ENCODE measurements at places on chromosomes 1 and 21. TPM values are rescaled to one million over a fixed set of nuclear protein-coding genes. Genes with fewer than 3 reads are reported as not detected.

DNA sequence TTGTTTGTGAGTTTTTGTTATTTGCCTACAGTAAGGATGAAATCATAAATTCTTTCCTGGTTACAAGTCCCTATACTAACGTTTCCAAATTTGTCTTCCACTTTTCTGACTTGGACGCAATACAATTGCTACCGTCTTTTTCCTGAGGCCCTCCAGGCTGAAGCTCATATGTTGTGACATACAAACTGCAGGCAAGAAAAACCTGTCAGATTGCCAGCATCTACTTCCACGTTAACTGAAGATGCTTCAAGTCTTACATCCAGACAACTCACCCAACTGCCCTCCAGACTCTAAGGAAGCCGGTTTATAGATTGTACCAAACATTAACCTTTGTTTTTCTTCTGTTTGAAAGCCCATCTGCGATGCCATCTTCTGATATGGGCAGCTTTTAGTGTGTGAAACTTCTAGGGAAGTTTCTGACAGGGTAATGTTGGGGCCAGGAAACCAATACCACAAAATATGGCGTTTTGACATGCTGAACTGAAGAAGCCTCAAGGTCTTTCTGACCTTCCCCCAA, 21.4 kb upstream of the RNF11 start:
- no peak for DNase-seq

DNA sequence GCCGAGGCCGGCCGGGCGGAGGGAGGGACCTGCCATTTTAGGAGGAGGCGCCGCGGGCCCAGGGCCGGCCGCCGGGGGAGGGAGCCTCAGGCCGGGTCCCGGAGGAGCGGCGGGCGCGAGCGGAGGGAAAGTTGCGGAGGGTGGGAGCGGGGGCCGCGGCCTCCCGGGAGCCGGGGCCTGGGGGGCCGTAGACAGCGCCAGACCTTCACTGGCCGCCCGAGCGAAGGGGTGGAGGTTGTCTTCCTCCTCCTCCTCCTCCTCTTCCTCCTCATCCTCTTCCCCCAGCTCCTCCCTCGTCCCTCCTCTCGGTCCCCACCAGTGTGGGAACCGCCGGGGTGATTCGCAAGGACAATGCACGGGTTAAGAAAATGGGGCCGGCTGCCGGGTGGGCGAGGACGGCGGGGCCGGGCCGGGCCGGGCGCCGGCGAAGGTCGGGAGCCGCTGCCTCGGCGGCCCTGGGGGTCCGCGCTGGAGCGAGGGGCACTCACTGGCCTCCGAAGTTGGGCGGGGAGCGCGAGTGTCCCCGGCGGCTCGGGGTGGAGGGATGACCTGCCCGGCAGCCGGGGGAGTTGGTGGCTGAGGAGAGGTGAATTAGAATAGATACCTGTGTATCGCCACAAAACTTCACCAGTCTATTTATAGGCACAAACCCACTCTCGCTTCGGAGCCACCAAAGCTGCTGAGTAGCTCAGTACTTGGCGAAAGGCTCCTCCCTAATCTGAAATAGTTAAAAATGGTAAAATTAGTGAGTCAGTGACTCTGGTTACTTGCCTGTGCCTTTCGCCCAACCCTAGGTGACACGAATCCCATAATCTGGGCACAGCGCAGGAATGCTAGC, 1.3 kb downstream of the DYRK1A start:
- DNase-seq: peak; percentile 54

- no peak for DNase-seq
Measured at GRCh38 chr1:88433556-88433955, 250.5 kb upstream of the PKN2 start.

DNA sequence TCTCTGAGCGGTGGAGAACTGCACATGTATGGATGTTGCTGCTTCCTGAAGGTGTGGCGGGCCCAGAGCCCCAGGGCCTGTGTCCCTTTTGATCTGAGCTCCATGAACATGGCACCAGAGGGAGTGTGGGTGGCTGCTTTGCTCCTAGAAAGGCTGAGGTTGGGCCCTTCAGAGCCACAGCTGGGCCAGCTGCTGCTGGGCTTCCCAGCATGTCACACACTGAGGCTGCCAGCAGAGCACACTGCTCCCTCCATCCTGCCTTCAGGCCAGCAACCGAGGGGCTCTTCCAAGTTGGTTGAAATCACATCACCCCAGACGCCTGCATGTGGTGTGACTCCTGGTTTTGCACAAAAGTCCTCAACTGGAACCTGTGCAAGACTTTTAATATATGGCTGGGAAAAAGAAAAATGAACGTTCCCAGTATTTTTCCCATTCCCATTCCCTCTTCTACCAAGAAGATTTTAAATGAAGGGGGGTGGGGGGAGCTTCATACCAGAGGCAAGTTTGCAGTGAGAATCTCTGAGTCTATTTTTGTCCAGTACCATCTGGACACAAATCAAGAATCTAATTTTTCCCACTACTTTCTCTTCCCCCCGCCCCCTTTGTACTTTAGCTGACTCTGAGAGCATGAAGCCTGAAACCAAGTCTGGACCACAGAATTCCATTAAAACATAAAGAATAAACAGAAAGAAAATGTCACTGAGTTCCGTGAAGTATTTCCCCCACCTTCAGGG, 26.2 kb upstream of the NGF start:
- no peak for DNase-seq

DNA sequence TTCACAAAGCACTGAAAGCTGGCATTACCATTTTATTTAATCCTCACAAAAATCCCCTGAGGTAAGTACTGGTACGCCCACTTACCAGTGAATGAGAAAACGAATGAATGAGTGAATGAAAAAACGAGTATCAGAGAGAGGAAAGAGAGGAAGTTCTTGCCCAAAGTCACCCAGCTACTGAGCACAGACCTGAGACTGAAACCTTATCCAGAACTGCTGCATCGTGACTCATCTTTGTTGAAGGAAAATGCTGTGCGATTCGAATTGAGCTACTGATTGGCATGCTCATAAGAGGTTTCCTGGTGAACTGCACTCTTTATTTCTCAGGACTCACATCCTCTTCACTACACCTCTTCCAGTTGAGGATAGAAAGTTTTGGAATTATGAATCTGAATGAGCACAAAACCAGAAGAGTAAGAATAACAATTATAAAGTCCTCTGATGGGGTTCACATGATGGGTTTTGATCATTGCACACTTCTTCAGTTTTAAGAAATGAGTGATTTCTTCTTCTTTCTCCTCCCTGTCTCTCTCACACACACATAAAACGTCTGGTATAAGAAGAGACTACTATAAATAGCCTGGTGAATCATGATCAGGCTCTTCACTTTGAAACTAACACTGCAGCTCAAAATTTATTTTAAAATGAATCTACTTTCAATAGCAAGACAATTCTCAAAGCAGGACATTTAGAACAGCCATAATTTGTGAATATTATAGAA, 32.1 kb downstream of the IL12RB2 start:
- DNase-seq: peak; percentile 29

GRCh38 chr21:31670070-31670469, 10.6 kb downstream of the SOD1 start:
- no peak for DNase-seq

GRCh38 chr1:92502247-92502646, 15.5 kb upstream of the GFI1 start:
- no peak for DNase-seq

GRCh38 chr1:24186993-24187790, at the start of gene IFNLR1:
Gene IFNLR1 (minus strand): TSS chr1:24187289. CDS start chr1:24187248, 41 bp downstream.
- DNase-seq: no peak

DNA sequence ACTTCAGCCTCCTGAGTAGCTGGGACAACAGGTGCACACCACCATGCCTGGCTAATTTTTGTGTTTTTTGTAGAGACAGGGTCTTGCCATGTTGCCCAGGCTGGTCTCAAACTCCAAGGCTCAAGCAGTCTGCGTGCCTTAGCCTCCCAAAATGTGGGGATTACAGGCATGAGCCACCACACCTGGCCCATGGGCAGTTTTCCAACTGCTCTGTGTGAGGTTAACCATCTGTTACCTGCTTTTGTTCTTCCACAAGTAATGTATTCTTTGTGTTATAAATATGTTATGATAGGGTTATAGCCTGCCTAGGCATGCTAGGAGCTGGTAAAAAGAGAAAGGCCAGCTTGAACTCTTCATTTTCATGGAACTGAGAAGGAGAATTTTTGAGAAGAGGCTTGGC, 30.7 kb downstream of the TUFT1 start:
- DNase-seq: no peak

DNA sequence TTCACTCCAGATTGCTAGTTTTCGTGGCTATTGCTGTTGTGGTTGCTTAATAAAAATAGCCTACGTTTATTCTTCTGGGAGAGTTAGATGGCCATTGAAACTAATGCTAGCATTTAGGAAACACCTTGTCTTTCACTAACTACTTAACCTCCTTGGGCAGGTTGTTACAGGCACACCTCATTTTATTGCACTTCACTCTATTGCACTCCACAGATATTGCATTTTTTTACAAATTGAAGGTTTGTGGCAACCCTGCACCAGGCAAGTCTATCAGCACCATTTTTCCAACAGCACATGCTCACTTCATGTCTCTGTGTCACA, 11.3 kb upstream of the MARK1 start:
- no peak for DNase-seq

DNA sequence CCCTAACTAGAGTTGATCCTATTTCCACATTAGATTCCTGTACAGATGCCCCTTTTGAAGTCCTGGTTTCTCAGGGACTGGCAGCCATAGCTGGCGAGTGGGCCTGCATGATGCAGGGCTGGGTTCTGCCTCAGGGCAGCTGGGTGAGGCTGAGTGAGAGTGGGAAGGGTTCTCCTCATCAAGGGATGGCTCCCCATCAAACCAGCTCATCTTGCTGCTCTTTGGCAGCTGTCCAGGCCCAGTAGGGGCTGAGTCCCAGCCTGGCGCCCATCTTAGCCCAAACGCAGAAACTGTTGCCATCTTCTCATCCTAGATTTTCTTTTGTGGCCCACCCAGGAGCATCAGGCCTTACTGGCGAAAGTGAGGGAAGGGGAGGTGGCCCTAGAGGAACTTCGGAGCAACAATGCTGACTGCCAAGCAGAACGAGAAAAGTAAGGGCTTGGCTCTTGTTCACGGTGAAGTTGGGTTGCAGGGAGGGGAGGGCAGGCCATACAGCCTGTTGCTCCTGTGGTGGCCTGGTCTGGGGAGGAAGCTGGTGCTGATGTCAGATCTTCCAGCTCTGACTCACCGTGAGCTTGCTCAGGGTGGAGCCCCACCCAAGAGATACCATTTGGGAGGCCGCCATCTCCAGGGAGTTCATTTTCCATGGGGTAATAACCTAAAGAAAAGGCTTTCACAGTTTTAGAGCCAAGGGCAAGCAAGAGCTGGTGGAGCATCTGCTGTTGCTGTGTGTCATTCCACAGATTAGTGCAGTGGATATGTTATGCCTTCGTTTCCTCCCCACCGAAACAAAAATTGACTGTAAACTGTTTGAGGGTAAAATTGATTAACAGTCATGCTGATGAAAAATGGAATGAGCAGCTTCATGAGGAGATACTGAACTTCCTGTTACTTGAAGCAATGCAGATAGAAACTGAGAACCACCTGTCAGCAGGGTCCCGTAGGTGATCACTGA, 34.7 kb downstream of the TUFT1 start:
- DNase-seq: peak; percentile 27

DNA sequence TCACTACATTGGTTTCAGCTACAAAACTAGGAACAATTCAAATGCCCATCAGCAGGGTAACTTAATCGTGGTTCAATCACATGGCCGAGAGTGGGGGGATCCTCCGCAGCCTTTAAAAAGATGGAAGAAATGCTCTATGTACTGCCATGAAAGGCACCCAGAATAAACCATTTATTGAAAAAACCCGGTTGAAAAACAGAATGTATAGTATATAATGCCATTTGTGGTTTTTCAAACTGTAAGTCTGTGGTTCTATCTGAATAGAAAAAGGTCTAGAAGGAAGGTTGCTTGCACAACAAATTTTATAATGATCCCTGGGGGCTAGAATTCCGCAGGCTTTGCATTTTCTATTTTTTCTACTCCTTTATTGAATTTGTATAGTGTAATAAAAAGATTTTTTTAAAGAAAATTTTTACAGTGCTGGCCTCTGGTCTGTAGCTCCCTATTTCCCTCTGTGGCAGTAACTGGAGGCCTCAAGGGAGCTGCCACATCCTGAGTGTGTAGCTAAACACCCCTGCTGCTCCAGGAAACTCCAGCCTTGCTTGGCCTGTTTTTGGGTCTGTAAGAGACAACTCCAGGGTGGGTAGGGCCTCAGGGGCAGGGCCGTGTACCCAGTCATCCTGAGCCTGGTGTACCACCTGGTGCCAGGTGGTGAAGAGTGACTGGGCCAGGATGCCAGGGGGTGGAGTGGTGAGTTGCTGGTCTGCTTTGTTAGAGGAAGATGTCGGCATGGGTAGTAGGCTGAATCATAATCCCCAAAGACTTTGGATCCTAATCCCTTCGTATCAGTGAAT, 51.5 kb upstream of the EPS8L3 start:
- no peak for DNase-seq

- no peak for DNase-seq
Measured at GRCh38 chr1:91556556-91556955, 55.9 kb downstream of the CDC7 start.

GRCh38 chr21:26099610-26100219, 70.9 kb downstream of the APP start:
- DNase-seq: no peak

DNA sequence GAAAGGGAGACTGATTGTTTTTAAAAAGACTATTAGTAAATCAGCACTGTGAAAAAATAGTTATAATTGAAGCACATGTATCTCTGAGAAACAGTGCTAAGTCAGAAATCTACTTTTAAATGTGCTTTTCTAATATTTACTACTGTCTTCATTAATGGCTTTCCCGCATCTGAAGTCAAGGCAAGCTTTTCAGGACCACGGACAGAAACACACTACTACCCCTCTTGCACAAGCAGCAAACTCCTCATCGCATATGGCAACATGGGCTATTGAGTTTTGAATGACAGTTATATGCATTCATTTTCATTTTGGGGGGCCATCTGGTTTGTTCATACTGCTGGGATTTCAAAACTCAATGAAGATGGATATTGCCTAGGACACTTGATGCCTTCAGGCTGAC, 433.4 kb upstream of the CAMK1G start:
- DNase-seq: peak; percentile 73

GRCh38 chr21:45253180-45253579, 34.5 kb downstream of the POFUT2 start:
- peak; percentile 10 for DNase-seq

DNA sequence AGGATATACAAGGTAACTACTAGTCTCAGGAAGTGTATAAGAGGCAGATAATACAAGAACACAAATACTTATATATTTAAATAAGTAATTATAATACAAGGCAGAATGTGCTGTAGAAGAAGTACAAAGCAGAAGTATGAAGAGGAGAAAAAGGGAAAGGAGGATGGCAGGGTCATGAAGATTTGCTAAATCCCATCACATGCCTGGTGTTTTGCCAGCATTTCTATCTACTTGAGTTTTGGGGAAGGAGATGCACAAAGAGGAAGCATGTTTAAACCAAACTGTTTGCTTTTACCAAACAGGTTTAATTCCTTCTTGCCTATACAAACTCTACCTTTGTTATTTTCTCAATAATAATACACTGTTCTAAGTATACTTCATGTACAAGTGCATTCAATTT, 60.9 kb upstream of the PODN start:
- no peak for DNase-seq

- peak; percentile 69 for DNase-seq
Measured at GRCh38 chr1:29708796-29709703, 472.7 kb downstream of the PTPRU start.

- DNase-seq: no peak
Measured at GRCh38 chr1:189434461-189434860, 1043.2 kb downstream of the BRINP3 start.

The FAAH gene
- 2.6 TPM for total RNA-seq

The MYOC gene
- total RNA-seq: not detected

The AMY2A gene
- total RNA-seq: not detected

The TLCD4 gene
- total RNA-seq: 0.34 TPM

The TBX15 gene
- not detected for total RNA-seq

The ERICH3 gene
- total RNA-seq: not detected

The TMEM269 gene
- not detected for total RNA-seq

The IFI44 gene
- total RNA-seq: 9.5 TPM

Measured in dermis blood vessel endothelial cell (primary cell).